ENCODE measurements at places on chromosomes 1 and 21. TPM values are rescaled to one million over a fixed set of nuclear protein-coding genes. Genes with fewer than 3 reads are reported as not detected.
A peak's percentile ranks its signal among the peaks of the same experiment; 100 is the strongest.

SPRR4 gene
- total RNA-seq, result not detected

TNFRSF14 gene
- 105 TPM for total RNA-seq

E2F2 gene
- total RNA-seq, result 0.21 TPM

FMO3 gene
- total RNA-seq, result 4.8 TPM

NUP210L gene
- not detected for total RNA-seq

FOXO6 gene
- total RNA-seq, result 0.44 TPM

HLX gene
- total RNA-seq, result 29.2 TPM

SELP gene
- total RNA-seq, result 2.3 TPM

PTCH2 gene
- total RNA-seq, result 6.6 TPM

CD1B gene
- total RNA-seq, result not detected

LCE1D gene
- total RNA-seq, result not detected

OR2T2 gene
- total RNA-seq, result not detected

SYNJ1 gene
- total RNA-seq, result 8.0 TPM

SLC5A9 gene
- total RNA-seq, result not detected

PLA2G2F gene
- total RNA-seq, result not detected

GRCh38 chr21:42684109-42684916 lies 30.9 kb downstream of the PDE9A start:
- H3K36me3 ChIP-seq, result peaks cover 45% of the 10 kb centered on the region
- H3K27ac ChIP-seq, result no peak overlapping the region
- no peak overlapping the region for H3K4me3 ChIP-seq
- peaks cover 7% of the 10 kb centered on the region for H3K4me1 ChIP-seq
- no peaks in the 10 kb centered on the region for H3K27me3 ChIP-seq

DNA sequence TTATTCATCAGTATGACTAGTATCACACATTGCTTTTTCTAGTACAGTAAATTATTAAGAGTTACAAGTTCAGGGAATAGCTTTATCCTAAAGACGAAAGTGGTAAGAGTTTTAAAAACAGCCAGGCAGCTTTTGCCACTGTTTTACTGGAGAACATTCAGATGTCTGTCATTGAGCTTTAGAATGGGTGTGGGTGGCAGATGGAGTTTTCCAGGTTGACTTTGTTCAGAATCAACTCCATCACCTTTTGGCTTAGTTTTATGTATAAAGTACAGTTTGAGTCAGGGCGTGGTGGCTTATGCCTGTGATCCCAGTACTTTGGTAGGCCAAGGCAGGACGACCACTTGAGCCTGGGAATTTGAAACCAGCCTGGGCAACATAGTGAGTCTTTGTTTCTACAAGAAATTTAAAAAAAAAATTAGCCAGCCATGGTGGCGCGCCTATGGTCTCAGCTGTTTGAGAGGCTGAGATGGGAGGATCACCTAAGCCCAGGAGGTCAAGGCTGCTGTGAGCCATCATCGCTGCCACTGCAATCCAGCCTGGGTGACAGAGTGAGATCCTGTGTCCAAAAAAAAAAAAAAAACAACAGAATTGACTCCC lies 29.9 kb upstream of the PLEKHM2 start:
- H3K4me1 ChIP-seq, result no peaks in the 10 kb centered on the region
- no peak overlapping the region for H3K4me3 ChIP-seq
- H3K27me3 ChIP-seq, result no peaks in the 10 kb centered on the region
- H3K27ac ChIP-seq, result no peak overlapping the region

DNA sequence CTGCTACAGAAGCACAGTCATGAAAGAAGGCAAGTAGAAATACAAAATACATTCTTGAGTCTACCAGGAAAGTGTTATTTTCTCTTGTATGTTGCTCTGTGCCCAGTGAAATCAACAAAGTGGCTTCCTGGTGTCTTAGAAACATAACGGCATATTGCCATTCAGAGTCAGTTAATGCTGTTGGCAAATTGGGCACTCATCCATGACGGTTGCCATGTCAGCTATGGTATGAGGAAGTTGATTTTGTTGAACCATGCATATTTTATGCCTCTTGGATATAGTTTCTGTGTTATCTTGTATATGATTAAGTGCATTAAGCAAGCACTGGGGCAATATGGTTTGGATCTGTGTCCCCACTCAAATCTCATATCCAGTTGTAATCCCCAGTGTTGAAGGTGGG lies 153.1 kb upstream of the CXADR start:
- H3K4me3 ChIP-seq, result no peak overlapping the region
- DNase-seq, result no peak
- H3K27me3 ChIP-seq, result no peaks in the 10 kb centered on the region
- H3K36me3 ChIP-seq, result no peaks in the 10 kb centered on the region
- no peak overlapping the region for H3K27ac ChIP-seq

GRCh38 chr1:203388683-203389082 lies 37.8 kb upstream of the FMOD start:
- no peak overlapping the region for H3K27ac ChIP-seq
- no peak overlapping the region for H3K4me3 ChIP-seq
- no peaks in the 10 kb centered on the region for H3K27me3 ChIP-seq
- H3K4me1 ChIP-seq, result no peaks in the 10 kb centered on the region

- no peaks in the 10 kb centered on the region for H3K27me3 ChIP-seq
- no peaks in the 10 kb centered on the region for H3K4me1 ChIP-seq
- no peak for DNase-seq
Observed at GRCh38 chr1:47859092-47859743, 138.0 kb downstream of the TRABD2B start.

DNA sequence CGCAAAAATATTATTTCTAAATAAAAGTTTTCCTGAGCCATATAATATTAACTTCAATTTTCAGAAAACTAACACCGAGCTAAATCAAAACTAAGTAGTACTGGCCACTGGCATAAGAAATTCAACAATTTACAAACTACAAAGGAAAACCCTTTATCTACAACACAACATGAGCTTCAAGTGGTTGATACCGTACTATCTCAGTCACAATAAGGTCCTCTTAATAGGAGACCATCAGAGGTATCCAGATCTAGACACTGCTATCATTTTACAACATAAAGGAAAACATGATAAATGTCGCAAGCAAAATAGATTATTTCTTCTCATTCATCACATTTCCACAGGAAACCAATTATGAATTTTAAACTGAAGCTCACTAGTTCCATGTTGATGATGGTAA lies 39.5 kb downstream of the GATAD2B start:
- H3K36me3 ChIP-seq, result no peaks in the 10 kb centered on the region
- no peak overlapping the region for H3K4me3 ChIP-seq
- H3K4me1 ChIP-seq, result peaks cover 27% of the 10 kb centered on the region
- no peaks in the 10 kb centered on the region for H3K27me3 ChIP-seq
- H3K27ac ChIP-seq, result no peak overlapping the region

DNA sequence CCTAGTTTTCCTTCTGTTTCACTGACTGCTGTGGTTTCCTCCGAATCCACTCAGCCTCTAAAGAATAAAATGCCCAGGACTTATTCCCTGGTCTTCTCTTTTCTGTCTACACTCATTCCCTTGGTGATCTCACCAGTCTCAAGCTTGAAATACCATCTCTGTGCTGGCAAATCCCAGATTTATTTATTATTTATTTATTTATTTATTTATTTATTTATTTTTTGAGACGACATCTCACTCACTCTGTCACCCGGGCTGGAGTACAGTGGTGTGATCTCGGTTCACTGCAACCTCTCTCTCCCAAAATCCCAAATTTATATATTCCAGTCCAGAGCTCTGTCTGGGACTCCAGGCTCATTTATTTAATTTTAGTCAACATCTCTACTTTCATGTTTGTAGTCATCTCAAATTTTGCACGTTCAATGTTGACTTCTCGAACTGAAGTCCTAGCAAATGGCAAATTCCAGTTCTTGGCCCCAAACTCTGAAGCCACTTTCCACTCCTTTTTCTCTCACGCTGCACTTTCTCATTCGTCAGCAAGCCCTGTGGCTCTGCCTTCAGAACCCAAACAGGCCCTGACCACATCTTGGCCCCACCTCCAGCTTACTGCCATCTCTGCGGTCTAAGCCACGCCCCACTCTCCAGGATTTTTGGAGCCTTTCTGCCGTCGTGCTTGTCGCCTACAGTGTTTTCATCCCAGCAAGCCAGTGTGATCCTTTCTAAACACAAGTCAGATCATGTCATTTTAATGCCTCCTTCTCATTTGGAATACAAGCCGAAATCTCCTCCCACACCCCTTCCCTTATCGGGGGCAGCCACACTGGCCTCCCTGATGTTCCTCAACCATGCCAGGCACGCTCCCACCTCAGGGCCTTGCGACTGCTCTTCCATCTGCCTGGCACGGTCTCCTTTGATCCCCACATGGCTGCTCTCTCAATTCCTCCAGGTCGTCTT lies 14.2 kb upstream of the TENT5B start:
- DNase-seq, result no peak
- no peaks in the 10 kb centered on the region for H3K4me1 ChIP-seq
- no peaks in the 10 kb centered on the region for H3K27me3 ChIP-seq
- H3K27ac ChIP-seq, result peak overlapping the region; percentile 58
- no peaks in the 10 kb centered on the region for H3K36me3 ChIP-seq
- H3K4me3 ChIP-seq, result no peak overlapping the region

GRCh38 chr1:205918955-205919746 lies 24.1 kb downstream of the SLC26A9 start:
- peaks cover 12% of the 10 kb centered on the region for H3K4me1 ChIP-seq
- H3K4me3 ChIP-seq, result no peak overlapping the region
- H3K36me3 ChIP-seq, result no peaks in the 10 kb centered on the region
- peak; percentile 76 for DNase-seq

DNA sequence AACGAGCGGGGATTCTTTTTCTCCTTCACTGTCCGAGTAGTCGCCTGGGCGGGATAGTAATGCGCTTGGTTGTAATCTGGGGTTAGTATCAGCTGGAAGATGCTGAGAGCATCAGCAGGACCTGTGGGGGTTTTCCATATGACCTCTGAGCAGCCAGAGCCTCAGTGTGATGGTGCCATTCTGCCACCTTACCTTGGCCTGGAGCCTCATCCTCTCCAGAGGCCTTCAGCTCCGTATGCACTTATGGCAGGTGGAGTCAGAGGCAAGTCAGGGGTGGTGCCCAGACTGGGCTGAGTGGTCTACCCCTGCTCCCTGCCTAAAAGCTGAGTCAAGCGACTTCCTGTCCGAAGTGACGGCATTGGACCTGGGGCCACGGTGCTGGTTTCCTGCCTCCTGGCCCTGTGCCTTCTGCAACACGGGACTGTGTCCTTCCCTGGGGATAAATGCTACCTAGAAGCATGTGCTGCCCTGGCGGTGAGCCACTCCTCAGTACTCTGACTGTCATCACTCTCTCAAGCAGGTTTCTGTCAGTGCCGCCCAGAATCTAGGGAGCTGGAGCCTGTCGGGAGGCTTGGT lies 24.7 kb downstream of the TENT5C start:
- no peaks in the 10 kb centered on the region for H3K4me1 ChIP-seq
- no peaks in the 10 kb centered on the region for H3K36me3 ChIP-seq
- H3K27ac ChIP-seq, result no peak overlapping the region

GRCh38 chr1:173562813-173563212 lies 40.1 kb downstream of the SLC9C2 start:
- H3K27me3 ChIP-seq, result no peaks in the 10 kb centered on the region
- no peaks in the 10 kb centered on the region for H3K36me3 ChIP-seq
- no peak overlapping the region for H3K27ac ChIP-seq
- DNase-seq, result no peak
- H3K4me3 ChIP-seq, result no peak overlapping the region
- no peaks in the 10 kb centered on the region for H3K4me1 ChIP-seq

GRCh38 chr1:207017615-207018559 lies 14.7 kb downstream of the C1orf116 start:
- DNase-seq, result peak; percentile 32
- no peaks in the 10 kb centered on the region for H3K36me3 ChIP-seq
- H3K4me1 ChIP-seq, result no peaks in the 10 kb centered on the region
- H3K27ac ChIP-seq, result no peak overlapping the region

DNA sequence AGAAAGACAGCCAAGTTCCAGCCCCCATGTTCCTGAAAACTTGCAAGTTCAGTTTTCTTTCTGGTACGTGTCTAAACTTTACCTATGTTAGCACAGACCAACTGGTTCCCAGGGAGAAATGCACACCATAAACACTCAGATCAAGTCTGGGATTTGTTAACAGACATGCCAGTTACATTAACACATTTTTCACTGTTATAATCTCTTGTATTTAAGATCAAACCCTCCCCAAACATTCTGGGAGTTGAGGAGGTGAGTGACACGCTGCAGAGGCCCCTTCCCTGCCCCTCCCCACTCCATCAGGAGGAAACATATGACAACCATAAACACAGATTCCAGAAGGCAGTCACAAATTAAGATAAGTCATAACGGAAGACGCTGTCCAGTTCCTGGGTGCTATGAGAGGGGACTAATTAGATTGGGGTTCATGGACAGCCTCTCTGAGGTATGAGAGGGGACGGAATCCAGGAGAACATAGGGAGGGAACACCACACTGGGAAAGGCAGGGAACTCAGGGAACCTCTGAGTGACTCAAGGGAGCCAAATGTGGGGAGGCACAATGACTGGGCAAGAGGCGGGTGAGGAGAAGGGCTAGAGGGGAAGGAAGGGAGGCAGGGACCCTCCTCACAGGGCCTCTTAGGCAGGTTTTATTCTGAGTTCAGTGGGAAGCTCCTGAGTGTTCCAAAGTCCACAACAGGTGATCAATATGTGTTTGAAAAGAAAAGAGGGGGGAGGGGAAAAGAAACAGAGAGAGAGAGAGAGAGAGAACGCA lies 25.0 kb downstream of the DUSP10 start:
- H3K4me1 ChIP-seq, result peaks cover 11% of the 10 kb centered on the region
- H3K4me3 ChIP-seq, result no peak overlapping the region
- H3K27me3 ChIP-seq, result no peaks in the 10 kb centered on the region
- H3K36me3 ChIP-seq, result no peaks in the 10 kb centered on the region

DNA sequence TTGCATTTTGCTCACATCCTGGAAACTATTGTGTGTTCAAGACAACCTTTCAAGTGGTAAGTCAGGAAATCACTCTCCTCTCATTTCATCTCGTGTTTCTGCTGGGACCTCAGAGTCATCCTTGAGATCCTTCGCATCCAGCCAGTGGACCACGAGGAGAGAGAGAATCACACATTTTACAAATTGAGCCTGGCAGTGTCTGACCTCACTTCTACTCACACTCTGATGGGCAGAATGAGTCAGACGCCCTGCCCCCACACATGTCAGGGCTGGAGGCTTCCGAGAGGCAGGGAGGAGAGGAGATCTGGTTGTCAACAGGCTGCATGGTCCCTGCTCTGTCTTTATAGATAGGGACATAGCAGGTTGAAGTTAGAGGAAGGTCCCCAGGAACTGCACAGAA lies 509.7 kb downstream of the AJAP1 start:
- H3K36me3 ChIP-seq, result no peaks in the 10 kb centered on the region
- no peaks in the 10 kb centered on the region for H3K27me3 ChIP-seq

DNA sequence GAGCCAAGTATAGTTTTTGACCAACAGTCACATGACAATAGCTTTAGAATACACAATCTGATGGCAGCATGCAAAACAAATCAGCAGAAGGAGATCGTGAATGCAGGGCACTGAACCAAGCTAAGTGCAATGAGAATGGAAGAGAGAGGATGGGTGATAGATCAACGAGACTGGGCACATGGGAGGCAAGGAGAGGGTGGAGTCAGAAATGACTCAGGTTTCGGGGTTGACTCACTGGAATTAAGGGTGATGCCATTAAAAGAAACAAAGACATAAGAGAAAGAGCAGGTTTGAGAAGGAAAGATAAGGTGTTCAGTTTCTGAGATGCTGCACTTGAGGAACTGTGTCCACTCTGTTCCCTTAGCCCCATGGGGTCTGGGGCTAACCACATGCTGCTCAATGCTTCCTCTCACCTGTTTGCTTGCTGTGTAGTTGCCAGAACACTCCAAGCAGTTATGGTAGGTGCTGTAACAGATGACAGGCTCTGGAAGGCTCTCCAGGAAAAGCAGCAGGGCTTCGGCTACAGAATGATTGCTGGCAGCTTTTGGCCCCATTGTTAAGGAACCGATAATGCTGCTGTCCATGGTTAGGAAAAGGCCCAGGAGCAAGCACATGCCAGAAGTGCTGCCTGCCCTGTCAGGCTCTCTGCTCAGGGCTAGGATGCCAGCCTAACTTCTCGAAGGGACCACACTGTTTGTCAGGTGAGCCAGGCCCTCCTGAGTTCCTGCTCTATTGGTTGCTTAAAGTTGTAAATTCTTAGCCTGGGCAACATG lies 6.1 kb upstream of the MTF1 start:
- H3K36me3 ChIP-seq, result no peaks in the 10 kb centered on the region
- no peaks in the 10 kb centered on the region for H3K27me3 ChIP-seq

All from tibial nerve (tissue), 4 donors.